ENCODE measurements at places on chromosomes 2 and 18.
A peak's percentile ranks its signal among the peaks of the same experiment; 100 is the strongest.

- peak; percentile 14 for DNase-seq
Measured at GRCh38 chr2:47174733-47175361, 19.7 kb upstream of the STPG4 start.

DNA sequence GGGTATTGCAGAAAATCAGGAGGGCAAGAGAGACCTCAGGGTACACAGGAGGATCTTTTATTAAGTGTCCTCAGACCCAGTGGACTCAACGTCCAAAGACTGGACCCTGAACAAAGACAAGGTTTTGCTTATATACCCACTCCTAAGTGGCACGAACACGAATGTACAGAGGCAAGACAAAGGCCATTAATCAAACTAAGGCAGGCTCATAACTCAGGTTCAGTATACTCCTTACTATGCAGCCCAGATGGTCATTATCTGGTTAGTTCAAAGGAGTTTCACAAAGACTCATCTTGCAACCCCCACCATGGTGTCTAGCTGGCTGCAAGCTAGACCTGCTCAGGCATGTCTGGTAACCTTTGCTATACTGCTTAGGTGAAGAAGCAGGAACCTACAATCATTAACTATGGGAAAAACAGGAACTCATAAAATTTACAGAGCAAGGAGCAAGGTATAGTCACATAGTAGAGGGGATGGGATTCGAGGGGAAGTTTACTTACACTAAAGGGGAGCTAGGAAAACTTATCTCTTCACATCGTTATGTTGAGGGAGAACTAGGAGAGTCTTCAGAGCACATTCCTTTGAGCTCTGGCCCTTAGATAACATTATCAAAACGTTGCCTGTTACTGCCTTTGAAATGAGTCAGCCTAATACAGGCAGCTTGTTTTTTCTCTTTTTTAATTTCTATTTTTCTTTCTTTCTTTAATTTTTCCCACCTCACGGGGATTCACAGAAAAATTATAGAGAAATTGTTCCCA is 33.9 kb downstream of the SLC4A3 start:
- no peak for DNase-seq

- DNase-seq: no peak
Measured at GRCh38 chr2:48519593-48519992, 10.4 kb upstream of the STON1 start.

DNA sequence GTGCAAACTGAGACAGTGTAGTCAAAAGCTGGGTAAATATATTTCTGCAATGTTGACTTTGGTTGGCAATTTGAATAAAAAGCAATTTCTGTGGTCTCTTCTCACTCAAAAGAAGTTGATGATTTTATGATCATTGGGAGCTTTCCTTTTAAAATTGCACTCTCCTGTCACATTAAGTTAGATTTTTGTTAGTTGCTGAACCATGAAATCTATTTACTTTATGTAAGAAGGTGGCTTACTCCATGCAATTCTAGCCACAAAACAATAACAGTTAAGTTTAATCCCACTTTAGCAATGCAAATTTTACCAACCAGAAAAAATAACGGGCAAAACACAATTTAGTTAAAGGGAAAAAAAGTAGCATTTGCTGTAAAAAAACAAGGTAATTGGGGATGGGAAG is 48.3 kb downstream of the DLGAP1 start:
- DNase-seq: no peak

GRCh38 chr2:2181493-2181892 is 149.6 kb downstream of the MYT1L start:
- DNase-seq: no peak

- DNase-seq: no peak
Measured at GRCh38 chr18:42192251-42193248, 237.5 kb downstream of the PIK3C3 start.

- DNase-seq: no peak
Measured at GRCh38 chr2:102350137-102350793, 5.3 kb upstream of the IL18R1 start.

- no peak for DNase-seq
Measured at GRCh38 chr18:37742436-37742835, 176.8 kb upstream of the CELF4 start.

DNA sequence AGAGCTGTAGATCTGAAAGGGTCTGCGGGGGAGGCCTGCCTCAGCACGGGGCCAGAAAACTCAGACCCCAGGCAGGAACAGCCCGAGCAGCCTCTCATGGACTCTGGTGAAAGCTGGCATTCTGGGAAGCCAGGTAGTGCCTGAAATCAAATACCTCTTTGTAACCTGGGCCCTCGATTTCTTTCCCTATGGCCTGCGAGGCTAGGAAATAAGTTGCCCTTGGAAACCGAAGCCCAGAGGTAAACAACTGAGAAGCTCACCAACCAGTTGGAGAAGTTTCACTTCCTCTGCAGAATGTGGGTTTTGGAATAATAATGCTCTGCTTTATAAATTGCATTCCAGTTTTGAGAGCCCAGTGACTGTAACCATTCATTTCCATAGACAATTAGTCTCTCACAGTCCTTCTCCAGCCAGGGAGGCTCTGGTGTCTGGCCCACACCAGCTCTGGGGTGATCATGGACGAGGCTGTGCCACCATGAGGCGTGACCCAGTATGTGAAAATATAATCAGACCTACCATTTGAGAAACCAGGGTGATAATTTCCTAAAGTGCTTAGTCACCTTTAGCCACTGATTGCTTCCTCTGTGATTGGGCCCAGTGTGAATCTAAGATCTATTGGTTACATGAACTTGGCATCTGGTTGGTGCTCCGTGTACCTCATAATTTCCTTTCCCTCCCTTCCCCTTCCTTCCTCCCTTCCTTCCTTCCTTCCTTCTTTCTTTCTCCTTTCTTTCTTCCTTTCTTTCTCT is 133.1 kb upstream of the PELI1 start:
- DNase-seq: no peak

- DNase-seq: no peak
Measured at GRCh38 chr2:120596191-120596811, 139.4 kb upstream of the GLI2 start.

DNA sequence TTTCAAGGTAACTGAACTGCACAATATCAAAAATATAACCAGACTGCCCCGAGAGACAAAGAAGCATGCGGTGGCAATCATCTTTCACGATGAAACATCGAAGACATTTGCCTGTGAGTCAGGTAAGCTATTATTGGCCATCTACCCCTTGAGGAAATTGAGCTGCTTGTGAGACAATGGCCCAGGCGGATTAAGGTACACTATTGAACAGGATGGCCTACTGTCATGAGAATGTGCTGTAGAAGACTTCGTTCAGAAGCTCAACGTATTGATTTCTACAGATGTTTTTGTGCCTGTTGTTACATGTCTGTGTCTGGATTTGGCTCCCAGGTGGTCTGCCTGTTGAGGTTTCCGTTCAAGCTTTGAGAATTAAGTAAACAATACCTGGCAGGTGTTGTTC is 198.7 kb downstream of the DOK6 start:
- DNase-seq: no peak

- no peak for DNase-seq
Measured at GRCh38 chr2:64469261-64469660, 15.3 kb downstream of the LGALSL start.

GRCh38 chr2:169452080-169452479 is 27.2 kb upstream of the BBS5 start:
- peak; percentile 86 for DNase-seq

DNA sequence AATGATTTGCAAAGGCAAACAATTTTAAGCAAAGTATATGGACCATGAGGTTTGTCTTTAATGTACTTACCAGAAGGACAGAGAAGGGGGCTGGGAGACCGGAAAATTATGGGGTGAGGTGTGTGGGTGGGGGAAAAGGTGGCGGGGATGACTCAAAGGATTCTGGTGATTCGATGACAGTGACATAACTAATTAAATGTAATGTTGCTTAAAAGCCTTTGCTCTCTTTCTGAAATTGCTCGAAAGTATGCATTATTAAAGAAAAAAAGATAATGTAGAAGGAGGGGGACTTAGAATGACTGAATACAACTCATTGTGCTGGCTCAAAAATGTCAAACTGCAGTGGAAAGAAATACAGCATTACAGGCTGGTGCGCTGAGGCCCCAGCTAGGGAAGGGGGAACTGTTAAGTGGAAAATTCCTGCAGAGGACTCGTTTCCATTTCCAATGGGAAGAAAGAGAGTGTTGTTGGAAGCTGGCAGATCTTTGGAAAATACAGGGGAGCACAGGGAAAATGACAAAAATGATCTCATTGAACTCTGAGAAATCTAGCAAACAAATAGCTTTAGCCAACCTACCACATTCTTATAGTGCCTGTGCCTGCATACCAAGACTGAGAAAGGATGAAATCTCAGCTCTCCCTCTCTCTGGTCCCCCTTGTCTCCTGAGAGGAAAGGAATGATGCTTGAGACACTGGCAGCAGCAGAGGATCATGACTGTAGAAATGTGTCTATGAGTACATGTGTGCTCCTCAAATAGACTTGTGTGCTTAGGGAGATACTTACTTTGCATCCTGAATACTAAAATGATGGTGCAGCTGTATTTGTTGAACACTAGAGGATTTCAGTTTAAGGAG is 632.4 kb downstream of the NYAP2 start:
- no peak for DNase-seq

DNA sequence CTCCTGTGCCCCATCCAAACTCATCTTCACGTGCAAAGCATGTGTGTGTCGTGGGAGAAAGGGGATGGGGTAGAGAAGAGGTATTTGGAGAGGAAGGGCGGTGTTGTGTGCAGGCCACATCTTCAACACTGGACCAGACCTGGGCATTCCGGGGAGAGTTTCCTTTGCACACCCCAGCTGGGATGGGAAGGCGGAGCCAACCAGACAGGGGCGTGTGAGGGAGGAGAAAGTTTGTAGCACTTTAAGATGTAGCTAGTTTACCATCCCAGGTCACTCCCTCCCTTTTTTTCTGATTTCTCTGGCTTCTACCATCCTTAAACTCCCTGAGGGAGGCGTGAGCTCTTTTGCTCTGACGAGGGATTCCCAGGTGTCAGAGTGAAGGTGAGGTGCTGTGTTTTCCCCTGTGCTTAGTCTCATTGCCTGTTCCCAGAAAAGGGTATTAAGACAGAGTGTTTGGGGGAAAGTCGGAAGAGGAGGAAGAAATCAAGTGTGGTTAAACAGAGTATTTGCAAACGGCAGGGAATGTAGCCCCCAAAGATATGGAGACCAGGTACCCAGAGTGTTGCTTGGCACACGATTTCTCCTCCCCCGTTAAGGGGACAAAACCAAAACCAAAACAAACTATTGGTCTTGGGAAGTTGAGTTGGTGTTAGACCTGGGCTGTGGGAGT is 1.6 kb downstream of the SETBP1 start:
- no peak for DNase-seq

DNA sequence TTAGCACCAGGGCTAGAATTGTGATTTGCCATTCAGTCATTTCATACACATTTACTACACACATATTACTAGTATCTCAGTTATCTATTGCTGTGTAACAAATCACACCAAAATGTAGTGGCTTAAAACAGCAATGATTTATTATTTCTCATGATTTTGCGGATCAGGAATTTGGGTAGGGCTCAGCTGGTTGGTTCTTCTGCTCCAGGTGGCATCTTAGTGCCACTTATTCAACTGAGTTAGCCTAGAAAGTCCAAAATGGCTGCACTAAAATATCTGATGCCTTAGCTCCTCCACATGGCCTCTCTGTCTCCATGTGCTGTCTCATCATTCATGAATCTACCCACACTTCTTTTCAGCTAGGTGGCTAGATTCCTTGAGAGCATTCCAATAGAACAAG is 107.1 kb downstream of the ZFP36L2 start:
- no peak for DNase-seq

- no peak for DNase-seq
Measured at GRCh38 chr2:51959696-51960095, 927.8 kb upstream of the NRXN1 start.

- no peak for DNase-seq
Measured at GRCh38 chr2:231904161-231904611, 22.0 kb downstream of the NPPC start.

GRCh38 chr2:61356261-61356957 is 114.5 kb downstream of the USP34 start:
- no peak for DNase-seq

DNA sequence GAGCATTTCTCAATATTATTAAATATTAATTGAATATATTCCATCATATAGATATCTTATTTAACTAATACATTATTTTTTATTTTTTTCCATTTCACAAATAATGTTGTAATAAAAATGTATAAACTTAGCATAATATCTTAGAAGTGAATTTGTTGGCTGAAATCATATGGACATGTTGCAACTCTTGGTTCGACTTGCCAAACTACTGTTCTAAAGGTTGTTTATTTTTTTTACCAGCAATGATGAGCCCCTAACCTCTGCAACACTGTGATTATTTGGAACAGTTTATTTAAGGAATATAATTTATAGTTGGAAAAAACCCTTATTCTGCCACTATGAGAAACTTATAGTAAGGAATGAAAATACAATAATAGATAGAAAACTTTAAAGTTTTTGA is 8.8 kb upstream of the NAB1 start:
- DNase-seq: no peak

DNA sequence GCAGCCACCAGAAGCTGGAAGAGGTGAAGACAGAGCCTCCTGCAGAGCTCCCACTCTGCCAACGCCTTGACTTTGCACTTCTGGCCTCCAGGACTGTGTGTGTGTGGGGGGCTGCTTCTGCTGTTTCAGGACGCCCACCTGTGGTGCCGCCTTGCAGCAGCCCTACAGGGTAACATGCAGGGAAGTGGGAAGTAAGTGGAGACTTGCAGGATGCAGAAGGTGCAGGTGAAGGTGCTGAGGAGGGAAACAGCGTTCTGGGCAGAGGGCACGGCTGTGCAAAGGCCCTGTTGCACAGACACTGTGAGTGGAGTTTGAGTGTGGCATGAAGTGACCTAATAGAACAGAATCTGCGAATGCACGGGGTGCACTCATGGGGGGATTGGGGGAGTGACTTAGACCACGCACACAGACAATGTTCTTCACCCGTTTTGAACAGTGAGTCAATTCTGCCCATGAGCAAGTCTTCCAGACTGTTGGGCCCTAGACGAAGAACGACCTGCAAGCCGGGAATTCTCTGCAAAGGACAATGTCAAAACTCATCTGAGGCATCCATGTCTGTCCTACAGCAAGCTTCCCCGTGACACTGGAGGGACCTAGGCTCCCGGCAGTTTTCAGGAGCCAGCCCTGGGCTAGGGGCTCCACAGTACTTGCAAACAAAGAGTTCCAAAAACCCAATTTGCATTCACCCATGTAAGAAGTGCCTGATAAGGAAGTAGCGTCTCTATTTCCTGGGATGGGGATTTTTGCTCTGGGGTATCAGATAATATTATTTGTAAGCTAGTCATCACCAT is 19.0 kb downstream of the MBP start:
- no peak for DNase-seq

All from Kasumi-1 (cell line).